ENCODE measurements at places on chromosomes 1 and 21.
A peak's percentile ranks its signal among the peaks of the same experiment; 100 is the strongest.

- DNase-seq: peak; percentile 10
These were observed 17.4 kb upstream of the RNF223 start for GRCh38 chr1:1091344-1092148.

DNA sequence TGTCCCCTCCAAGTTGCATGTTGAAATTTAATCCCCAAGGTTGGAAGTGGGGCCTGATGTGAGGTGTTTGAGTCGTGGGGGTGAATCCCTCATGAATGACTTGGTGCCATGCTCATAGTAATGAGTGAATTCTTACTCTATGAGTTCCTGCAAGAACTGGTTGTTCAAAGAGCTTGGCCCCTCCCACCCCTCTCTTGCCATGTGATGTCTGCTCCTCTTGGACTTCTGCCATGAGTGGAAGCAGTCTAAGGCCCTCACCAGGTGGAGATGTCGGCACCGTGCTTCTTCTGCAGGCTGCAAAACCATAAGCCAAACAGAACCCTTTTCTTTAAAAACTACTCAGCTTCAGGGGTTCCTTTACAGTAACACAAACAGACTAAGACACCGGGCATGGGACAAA lies 14.3 kb downstream of the G0S2 start:
- DNase-seq: no peak

- no peak for DNase-seq
These were observed 93.1 kb downstream of the MACF1 start for GRCh38 chr1:39297551-39297950.

- DNase-seq: no peak
These were observed 1014.5 kb downstream of the BRINP3 start for GRCh38 chr1:189463166-189463565.

- DNase-seq: no peak
These were observed 64.0 kb upstream of the COA6 start for GRCh38 chr1:234309243-234309597.

- peak; percentile 29 for DNase-seq
These were observed 11.7 kb downstream of the C1orf216 start for GRCh38 chr1:35706846-35707600.

- DNase-seq: no peak
These were observed 82.1 kb downstream of the PRDM2 start for GRCh38 chr1:13781907-13782633.

DNA sequence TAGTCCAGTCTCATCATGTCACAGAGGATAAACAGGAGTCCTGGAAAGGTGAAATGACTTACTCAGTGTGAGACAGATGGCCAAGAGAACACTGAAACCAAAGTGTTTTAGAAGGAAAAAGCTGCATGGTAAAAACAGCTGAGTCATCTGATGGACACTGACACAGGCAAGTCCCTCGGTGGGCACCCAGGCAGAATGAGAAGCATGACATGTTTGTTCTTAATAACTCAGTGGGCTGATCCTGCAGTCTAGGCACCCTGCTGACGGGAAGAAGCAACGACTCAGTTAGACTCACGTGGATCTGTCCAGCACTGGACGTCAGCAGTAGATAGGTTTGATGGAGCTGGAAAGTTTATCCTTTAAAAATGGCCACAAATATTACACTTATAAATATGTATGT lies 116.9 kb downstream of the RGS7 start:
- DNase-seq: no peak

- DNase-seq: no peak
These were observed 54.9 kb upstream of the ZBTB18 start for GRCh38 chr1:243996223-243996622.

Measured in stimulated activated CD4-positive, alpha-beta T cell treated with anti-CD3 and anti-CD28 coated beads, Interleukin-15, amount 100 ng/mL, for 24 hours (primary cell).